ENCODE measurements at places on chromosomes 1 and 21. TPM values are rescaled to one million over a fixed set of nuclear protein-coding genes. Genes with fewer than 3 reads are reported as not detected.

The TIAM1 gene
- 15.1 TPM for total RNA-seq

The KIF17 gene
- total RNA-seq = 3.0 TPM

The SNX7 gene
- total RNA-seq = 80.3 TPM

The MASP2 gene
- total RNA-seq = not detected

The FAM167B gene
- 2.1 TPM for total RNA-seq

The ANKRD35 gene
- total RNA-seq = 3.9 TPM

The C1orf105 gene
- not detected for total RNA-seq

The PLPPR5 gene
- total RNA-seq = not detected

The ALPL gene
- 1.1 TPM for total RNA-seq

The KLHL17 gene
- 5.0 TPM for total RNA-seq

The LEPROT gene
- total RNA-seq = 32.6 TPM

The TENT5C gene
- 0.45 TPM for total RNA-seq

DNA sequence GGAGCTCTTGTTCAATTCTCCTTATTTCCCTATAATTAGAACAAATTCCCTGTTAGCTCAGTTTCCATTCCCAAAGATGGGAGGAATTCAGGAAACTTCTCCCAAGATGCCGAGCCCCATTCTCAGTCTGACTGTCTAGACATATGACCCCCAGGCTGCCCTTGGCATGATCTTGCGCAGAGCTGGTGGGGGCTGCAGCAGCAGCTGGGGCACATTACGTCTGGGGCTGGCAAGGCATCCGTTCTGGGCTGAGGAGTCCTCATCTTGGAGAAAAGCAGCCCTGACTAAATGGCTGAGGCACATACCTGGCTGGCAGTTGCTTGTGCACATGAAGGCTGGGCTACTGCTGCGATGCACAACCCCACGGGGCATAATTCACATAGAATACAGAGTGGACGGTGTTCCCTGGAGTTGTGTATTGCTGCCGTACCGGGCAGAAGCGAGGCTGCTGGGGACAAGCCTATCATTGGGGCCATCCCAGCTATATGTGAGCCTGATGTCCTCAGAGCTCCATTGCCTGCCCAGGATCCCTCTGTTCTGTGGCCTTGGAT lies 36.4 kb upstream of the TRABD2B start:
- no peak for DNase-seq

DNA sequence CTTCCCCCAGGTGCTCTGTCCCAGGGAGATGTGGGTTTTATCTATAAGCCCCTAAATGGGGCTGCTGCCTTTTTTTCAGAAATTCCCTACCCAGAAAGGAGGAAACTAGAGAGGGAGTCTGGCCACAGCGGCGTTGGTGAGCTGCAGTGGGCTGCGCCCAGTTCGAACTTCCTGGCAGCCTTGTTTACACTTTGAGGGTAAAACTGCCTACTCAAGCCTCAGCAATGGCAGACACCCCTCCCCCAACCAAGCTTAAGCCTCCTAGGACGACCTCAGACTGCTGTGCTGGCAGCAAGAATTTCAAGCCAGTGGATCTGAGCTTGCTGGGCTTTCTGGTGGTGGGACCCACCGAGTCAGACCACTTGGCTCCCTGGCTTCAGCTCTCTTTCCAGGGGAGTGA lies 46.2 kb upstream of the PAPPA2 start:
- DNase-seq = no peak

GRCh38 chr1:228646717-228647522 lies 88.4 kb upstream of the RHOU start:
- peak; percentile 47 for DNase-seq

DNA sequence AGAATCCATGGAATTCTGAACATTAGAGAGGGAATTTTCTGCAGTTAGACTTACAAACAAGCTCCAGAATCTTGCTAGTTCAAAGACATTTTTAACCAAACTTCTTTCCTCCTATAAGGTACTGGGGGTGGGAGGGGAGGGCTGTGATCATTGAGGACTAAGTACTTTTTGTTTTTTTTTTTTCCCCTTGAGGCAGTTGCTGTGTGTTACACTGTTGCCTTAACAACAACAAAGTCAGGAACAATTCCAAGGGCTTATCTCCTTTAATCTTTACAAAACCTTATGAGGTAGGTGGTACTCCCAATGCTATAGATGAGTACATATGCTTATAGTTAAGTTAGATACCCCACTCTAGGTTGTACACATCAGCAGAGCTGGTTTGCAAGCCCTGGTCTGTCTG lies 62.9 kb downstream of the PPP1R12B start:
- DNase-seq = no peak

DNA sequence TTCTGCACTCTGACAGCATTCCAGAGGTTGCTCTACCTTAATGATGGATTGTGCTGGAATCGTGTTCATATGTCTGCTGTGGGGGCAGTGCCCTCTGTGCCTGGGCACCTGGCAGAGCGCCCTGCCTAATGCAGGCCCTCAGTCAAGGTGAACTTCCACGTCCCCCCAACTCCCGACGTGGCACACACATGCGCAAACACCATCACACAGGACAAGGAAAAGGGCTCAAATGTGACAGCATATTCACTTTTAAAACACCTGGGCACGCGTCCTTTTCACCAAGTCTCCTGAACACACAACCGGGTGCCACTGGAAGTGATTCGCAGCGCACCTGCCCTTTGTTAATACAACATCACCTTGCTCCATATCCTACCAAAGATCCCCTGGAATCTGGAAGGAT lies 11.7 kb downstream of the TPRG1L start:
- no peak for DNase-seq

DNA sequence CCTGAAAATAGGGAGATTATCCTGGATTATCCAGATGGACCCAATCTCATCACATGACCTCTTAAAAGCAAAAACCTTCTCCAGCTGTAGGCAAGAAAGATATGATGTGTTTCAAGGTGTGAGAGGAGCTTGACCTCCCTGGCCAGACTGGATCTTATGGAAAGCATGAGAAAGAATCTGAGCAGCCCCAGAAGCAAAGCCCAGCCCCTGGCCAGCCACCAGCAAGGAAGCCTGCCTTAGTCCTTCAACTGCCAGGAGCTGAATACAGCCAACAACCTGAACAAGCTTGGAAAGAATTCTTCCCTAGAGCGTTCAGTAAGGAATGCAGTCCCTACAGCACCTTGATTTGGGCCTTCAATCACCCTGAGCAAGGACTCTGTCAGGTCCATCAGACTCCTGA lies 375.0 kb upstream of the CHRM3 start:
- no peak for DNase-seq

GRCh38 chr1:160718210-160718609 lies 6.6 kb upstream of the CD48 start:
- no peak for DNase-seq

DNA sequence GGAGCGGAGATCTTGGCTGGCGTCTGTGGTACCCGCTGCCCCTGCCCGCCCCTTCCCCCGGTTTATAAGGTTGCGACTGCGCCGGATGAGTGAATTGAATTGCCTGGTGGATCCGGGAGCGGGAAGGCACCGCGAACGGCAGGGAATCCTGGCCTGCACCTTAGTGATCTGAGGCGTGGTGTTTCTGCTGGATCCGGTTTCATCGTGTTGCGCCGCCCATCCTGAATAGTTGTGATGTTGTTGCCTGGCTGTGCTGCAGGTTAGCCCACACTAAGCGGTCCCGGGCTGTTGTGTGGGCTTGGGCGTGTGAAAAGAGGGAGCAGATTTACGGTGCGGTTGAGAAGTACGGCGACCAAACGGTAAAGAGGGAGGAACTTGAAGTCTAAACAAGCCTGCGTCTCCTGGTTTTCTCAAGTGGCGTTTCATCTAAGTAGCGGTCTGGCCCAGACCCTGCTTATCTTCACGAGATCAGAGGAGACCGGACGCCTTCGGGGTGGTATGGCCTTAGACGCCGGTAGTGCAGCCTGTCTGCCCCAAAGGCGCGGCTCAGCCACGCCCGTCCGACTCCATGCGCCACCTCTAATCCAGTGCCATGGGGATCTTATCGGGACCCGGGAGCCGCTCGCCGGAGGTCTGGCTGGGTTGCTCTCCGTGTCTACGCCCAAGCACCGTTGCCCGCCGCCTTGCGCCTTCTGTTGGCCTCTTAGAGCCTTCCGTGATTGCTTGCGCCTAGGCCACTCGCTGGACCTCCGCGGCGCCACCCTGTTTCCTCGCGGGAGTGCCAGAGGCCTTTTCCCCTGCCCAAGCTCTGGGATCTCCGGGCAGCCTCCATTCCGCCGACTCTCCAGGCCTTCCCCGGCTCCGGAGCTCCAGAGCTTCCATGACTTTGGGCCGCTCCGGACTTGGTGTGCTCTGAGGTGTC lies 87.5 kb upstream of the RHOU start:
- DNase-seq = peak; percentile 34

DNA sequence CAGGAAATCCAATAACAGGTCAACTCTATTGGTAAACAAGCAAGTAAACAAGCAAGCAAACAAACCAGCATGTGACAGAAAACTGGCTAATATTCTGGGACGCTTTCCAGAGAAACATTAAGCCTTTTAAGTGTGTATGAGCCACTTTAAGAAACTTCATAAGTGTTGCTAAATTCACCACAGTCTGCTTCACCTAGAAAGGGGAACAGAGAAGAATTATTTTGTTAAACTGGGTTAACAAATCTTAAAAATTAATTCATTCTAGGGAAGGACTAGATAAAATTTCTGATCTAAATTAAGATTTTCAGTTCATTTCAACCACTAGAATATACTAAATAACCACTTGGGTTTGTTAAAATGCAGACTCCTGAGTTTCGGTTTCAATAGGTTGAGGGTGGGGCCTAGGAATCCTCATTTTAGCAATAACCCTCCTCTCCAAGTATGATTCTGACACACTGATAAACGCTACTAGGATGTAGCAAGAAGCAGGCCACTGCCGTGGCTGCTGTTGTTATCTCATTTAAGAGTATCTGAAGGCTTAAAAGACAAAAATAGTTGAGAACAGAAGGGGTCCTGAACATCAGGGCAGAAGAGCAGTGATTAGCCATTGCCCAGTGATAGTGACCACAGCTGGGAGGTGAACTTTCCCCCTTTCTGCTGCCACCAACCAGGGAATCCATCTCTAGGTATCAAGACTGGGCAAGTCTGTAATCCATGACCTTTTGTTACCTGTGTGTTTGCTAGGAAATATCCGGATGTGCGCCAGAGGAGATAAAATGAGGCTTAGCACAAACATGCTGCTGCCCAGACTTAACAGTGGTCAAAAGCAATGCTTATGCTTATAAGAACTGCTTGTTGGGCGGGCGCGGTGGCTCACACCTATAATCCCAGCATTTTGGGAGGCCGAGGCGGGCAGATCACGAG lies 11.2 kb downstream of the CREG1 start:
- no peak for DNase-seq

DNA sequence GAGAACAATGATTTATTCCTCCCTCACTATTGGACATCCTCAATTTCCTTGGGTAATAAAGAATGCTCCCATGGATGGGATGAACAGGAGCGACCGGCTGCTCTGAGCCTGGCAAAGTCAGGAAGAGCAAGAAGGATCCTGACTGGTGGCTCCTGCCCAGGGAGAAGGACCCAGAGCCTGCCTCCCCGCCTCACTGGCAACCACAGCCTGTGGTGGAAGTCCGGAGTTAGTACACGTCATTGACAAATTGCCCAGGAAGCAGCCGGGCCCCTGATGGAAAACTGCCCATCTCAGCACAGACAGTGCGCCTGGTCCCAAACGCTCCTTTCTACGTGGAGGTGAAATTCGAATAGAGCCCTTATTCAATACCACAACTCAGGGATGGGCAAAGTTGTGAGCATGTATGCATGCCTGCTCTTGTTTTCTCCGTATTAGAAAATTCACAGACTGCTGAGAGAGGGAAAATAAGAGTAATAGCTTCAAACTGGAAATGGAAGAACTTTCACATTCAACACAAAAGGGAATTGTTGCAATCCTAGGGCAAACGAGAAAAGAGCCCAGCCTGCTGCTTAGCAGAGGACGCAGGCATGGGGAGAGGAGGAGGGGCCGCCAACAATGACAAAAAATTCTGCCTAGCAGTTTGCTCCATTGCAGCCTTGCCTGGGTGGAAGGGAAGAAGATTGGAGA lies 397.1 kb upstream of the VAMP3 start:
- DNase-seq = peak; percentile 11

- DNase-seq = no peak
Measured at GRCh38 chr1:245108246-245108645, 46.5 kb upstream of the KIF26B start.

DNA sequence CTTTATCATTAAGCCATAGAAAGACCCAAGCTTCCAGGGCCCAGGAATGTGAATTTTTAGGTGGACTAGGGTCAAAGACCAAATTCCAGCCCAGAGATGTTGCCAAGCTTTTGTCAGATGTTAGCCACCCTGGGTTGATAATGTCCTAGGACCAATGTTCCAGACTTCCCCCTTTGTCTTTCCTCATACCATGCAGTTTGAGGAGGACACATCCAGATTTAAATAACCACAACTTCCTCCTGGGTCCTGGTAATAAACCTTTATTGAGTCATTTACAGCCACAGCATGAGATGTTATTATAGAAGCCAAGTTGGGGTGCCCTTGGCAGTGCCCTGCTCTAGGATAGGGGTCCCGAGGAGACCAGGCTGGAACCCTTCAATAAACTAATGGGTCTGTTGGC lies 5.9 kb downstream of the TNR start:
- no peak for DNase-seq

- DNase-seq = no peak
Measured at GRCh38 chr1:50112193-50112592, 3.5 kb downstream of the ELAVL4 start.

DNA sequence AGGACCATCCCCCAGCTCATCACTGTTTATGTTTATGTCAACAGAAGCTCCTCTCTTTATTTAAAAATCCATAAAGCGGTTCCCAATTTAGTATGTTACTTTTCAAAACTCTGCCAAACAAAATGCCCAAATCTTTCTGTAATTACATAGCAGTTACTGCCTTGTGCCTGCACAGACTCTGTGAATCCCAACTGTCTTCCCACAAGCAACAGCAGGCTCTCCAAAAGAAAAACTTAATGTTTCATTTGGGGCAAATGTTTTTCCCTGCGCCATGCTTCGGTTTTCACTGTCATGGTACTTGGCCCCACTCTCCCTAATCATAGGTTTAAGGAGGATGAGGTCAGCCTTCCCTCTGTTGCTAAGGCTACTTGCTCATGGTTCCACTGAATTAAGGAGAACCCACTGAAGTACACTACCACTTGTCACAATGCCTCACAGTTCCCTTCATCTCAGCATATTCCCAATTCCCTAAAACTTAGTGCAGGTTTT lies 4.6 kb downstream of the COLGALT2 start:
- no peak for DNase-seq

DNA sequence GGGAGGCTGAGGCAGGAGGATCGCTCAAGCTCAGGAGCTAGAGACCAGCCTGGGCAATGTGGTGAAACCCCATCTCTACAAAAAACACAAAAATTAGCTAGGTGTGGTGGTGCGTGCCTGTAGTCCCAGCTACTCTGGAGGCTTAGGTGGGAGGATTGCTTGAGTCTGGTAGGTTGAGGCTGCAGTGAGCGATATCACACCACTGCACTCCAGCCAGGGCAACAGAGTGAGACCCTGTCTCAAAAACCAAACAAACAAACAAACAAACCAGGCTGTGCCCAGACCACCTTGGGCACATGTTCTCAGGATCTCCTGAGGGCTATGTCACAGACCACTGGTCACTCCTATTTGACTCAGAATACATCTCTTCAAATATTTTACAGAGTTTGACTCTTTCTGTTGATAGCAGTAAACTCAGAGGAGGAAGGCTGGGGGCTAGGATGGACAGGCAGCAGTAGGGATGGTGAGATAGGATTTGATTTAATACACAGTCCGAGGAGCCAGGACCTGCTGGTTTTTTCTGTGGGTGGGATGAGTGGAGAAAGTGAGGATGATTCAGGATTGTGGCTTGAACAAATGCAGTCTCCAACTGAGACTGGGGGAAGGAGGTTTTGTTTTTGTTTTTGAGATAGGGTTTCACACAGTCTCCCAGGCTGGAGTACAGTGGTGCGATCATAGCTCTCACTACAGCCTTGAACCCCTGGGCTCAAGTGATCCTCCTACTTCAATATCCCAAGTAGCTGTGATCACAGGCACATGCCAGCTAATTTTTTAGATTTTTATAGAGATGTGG lies 46.5 kb downstream of the OLFML3 start:
- no peak for DNase-seq
